Right lobe of liver (tissue), 6 donors: ENCODE measurements at places on chromosomes 1 and 21.
A peak's percentile ranks its signal among the peaks of the same experiment; 100 is the strongest.

GRCh38 chr1:86503406-86504136 is 34.8 kb downstream of the CLCA1 start:
- DNase-seq = no peak

GRCh38 chr1:50659107-50659662 is 235.9 kb upstream of the DMRTA2 start:
- DNase-seq = no peak

DNA sequence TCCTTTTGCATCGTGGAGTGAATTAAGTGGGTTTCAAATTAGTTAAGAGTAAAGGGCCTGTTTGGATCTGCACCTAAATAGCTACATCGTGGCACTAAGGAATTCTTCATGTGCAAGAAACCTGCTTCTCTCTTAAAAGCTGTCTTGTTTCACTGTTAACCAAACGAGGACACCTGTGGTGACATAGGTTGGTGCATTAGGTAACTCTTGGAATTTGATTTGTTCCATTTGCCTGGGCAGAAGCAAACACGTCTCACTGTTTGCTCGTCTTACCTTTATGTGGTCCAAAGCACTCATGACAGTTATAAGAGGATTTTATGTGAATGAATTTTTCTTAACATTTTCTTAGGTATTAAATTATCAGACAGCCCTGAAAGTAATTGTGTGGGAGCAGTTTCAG is 60.9 kb downstream of the PRDM2 start:
- DNase-seq = no peak

GRCh38 chr1:157512036-157512969 is 40.0 kb downstream of the FCRL5 start:
- no peak for DNase-seq

- DNase-seq = no peak
Observed at GRCh38 chr1:60103186-60103585, 29.6 kb upstream of the C1orf87 start.

DNA sequence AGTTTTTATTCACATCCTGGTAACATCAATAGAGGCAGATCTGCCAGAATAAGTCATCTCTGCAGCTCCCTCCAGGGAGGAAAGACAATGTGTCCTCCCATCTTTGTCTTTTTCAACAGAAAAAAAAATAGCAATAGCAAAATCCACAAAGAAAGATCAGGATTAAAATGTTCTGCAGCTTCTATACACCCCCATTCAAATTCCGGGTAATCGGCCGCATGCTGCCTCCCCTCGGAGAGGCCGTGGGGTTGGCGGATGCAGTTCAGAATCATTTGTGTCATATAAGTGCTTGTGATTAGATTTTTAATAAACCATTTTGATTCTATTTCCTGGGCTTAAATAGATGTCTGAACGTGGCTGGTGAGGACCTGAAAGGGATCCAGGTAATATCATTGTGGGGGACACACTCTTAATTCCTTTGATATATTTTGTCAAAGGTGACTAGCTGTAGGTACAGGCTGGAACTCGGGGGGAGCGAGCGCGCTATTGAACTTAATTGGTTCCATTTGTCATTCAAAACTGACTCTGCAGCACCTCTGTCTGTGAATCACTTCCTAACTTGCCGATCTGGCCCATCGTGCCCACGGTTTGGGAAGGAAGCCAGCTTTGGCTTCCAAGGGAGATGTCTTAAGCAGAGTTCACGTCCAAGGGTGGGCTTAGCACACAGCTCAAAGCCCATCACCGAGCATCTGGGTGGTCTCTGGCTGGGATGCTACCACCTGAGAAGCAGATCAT is 85.6 kb upstream of the ARHGEF16 start:
- DNase-seq = no peak

- DNase-seq = no peak
Observed at GRCh38 chr1:78619032-78619431, 1.2 kb upstream of the IFI44L start.

- DNase-seq = no peak
Observed at GRCh38 chr1:99397029-99397428, 132.7 kb downstream of the PLPPR4 start.

- peak; percentile 70 for DNase-seq
Observed at GRCh38 chr1:15304708-15305467, 57.9 kb downstream of the FHAD1 start.

GRCh38 chr1:3673381-3674099 is 21.2 kb downstream of the TP73 start:
- DNase-seq = peak; percentile 48

GRCh38 chr1:156616463-156616862 is 2.8 kb upstream of the HAPLN2 start:
- DNase-seq = no peak

DNA sequence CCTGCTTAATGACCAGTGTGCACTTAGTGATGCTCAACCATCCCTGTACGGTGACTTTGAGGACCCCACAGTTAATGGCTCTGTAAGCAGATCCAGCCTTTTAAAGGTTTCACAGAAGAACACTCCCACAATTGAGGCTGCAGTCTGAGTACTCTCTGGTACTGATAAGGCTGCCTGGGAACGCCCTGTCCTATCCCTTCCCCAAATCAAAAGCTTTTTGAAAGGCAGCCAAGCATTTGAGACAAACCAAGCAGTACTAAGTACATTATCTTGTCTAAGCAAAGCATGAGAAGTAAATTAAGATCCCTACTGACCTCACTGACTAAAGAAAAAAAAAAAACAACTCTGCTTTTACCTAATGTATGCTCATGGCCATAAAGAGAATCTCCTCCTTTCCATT is 60.7 kb downstream of the SH3GLB1 start:
- DNase-seq = no peak

DNA sequence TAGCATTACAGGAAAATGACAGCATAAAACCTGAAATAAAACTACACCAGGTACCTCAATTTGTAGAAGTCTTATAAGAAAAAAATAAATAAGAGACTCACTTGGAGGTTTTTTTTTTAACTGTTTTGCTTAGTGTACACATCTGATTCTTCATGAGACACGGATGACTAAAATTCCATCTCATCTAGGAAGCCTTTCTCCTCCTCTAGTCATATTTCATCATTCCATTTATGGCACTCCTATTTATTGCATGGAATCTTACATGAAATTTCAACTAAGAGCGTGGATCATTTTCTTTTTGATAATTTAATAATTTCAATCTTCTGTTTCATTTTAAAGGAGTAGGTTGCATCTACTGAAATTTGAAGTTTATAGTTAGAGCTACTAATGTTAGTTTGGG is 1.6 kb upstream of the PTGS2 start:
- no peak for DNase-seq

- no peak for DNase-seq
Observed at GRCh38 chr1:184143449-184143848, 91.9 kb downstream of the TSEN15 start.

- no peak for DNase-seq
Observed at GRCh38 chr1:42779725-42780124, 5.1 kb upstream of the TMEM269 start.
